ENCODE measurements at places on chromosomes 4 and X.

DNA sequence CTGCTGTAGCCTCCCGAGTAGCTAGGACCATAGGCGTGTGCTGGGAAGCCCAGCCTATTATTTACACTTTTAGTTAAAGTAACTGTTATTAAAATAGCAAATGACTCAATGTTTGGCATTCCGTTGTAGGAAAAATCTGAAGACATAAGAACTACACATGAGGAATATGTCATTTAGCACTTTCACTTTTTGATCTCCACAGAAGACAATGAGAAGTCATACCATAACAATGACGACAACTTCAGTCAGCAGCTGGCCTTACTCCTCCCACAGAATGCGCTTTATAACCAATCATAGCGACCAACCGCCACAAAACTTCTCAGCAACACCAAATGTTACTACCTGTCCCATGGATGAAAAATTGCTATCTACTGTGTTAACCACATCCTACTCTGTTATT lies 6.7 kb downstream of the GPR34 start:
- peak; percentile 13 for DNase-seq

DNA sequence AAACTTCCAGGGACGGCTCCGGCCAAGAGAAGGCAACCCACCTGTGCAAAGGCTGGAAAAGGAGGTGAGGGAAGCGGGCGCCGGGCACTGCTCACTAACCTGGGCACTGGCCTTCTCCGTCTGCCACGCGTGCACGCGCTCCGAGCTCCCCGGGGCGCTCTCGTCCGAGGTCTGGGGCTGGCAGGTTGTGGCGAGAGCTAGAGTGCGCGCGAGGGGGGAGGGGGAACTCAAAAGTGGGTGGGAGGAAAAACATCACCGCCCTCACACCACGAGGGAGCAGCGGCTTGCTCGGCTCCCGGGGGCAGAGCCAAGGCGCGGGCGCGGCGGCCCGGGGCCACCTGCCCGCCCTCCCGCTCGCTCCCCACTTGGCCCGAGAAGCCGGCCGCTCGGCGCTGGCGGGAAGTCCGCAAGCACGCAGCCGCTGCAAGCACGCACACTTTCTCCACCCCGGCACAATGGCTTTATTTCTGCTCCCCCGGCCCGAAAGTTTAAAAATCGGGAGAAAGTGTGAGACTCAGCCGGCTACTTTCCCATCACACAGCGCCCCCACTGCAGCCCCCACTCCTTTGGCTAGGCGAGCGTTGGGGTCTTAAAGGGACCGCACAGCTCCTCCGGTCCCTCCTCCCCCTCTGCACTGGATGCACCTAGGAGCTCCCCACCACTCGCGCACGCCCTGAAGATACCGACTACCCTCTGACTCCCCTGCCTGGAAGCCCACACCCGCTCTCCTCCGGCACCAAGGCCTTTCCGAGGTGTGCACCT lies at the start of gene CHRDL1:
Gene CHRDL1 (minus strand): TSS at position 173 of the 762 bp plus-strand sequence. CDS start 3,636 bp downstream, outside the sequence.
- no peak for DNase-seq

DNA sequence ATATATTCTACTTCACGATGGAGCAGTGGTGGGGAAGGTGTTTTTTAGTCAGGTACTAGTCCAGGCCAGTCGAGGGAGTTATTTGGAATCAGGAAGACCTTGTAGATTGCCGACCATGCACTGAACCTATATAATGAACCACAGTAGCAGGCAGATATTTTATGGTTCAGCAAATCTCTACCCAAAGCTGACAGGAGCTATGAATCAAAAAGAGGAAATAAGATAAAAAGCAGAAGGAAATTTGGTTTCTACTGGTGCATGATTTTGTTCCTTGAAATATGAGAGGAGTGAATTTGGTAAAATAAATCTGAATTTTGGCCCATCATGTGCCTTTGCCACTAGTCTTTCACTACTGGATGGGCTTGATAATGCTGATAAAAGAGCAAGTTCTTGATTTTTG lies 924.3 kb upstream of the DIAPH2 start:
- DNase-seq = no peak

DNA sequence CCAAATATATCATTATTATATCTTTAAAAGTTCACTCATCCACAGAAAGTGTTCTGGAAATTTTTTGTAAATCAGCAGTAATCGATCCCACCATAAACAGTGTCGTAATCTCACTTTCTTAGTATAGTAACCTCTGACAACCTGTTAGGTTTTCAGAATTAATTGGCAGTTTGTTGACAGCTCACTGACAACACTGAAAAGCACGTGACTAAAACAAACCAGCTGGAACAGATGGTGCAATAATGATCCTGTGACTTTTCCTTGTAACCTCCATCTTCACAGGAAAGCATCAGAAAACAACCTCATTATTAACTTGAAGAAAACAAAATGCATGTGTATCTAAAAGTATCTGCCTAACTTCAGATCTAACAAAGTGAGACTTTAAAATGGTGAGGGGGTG lies 48.5 kb downstream of the FSTL5 start:
- DNase-seq = no peak

- DNase-seq = peak; percentile 77
Measured at GRCh38 chr4:22607382-22607781, 85.4 kb upstream of the GBA3 start.

GRCh38 chrX:43557792-43558191 lies 98.3 kb upstream of the MAOA start:
- peak; percentile 72 for DNase-seq

DNA sequence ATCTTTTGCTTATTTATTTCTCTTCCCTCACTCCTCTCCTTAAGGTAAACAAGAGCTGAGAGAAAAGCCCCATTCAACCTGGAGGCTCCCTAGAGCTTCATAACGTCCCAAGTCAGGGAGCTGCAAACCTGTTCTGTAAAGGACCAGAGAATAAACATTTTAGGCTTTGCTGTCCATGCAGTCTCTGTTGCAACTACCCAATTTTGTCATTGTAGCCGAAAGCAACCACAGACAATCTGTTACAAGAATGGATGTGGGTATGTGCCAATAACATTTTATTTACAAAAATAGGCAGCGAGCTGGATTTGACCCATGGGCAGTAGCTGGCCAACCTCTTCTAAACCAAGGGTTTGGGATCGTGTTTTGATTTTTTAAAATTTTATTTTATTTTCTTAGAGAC lies 71.3 kb upstream of the TBL1X start:
- no peak for DNase-seq

GRCh38 chr4:1990348-1990645 lies 18.5 kb downstream of the NELFA start:
- DNase-seq = no peak

GRCh38 chrX:72107841-72108595 lies 23.7 kb downstream of the RTL5 start:
- no peak for DNase-seq

DNA sequence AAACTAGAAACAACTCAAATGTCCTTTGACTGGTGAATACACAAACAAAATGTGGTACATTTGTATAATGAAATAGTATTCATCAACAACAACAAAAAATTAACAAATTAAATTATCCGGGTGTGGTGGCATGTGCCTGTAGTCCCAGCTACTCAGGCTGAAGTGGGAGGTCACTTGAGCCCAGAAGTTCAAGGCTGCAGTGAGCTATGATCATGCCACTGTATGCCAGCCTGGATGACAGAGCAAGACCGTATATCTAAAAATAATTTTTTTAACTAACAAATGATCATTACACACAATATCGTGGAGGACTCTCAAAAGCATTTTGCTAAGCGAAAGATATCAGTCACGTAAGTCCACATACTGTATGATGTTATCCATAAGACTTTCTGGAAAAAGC lies 71.6 kb upstream of the SORBS2 start:
- DNase-seq = no peak

GRCh38 chr4:35250761-35251160 lies 993.6 kb downstream of the ARAP2 start:
- no peak for DNase-seq

DNA sequence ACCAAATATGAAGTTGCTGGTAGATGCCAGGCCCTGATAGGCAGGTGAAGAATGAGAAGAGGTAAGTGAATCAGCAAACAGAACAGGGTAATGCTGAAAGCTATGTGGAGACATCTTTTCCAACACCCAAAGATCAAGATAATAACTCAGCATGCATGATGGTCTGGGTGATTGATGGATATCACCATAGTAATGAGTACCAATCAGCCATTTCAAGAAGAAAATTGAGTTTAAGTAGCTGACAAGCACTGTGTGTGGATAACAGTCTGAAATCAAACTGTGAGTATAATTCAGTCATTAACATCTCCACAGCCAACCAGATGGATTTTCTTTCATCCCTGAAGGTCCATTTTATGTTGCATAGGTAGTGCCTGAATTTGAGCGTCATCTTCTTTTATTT lies 289.6 kb upstream of the SMIM31 start:
- DNase-seq = no peak

DNA sequence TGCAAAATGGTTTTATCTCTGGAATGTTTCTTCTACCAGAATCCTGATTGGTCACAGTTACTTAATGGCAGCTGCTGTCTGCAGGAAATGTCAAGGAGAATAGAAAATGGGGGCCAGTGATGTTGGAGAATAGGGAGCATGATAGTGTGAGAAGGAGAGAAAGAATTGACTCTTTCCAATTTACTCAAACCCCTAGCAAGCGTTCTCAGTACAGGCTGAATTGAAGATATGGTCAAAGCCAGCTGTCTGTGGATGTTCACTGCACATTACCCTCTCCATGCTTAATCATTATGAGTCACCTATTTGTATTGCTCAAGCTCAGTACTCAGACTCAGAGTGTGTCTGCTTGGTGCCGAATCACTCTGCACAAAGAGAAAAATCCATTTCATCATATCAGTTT lies 57.8 kb upstream of the FAM47B start:
- no peak for DNase-seq

- no peak for DNase-seq
Measured at GRCh38 chr4:73908965-73909364, 39.8 kb downstream of the CXCL1 start.

DNA sequence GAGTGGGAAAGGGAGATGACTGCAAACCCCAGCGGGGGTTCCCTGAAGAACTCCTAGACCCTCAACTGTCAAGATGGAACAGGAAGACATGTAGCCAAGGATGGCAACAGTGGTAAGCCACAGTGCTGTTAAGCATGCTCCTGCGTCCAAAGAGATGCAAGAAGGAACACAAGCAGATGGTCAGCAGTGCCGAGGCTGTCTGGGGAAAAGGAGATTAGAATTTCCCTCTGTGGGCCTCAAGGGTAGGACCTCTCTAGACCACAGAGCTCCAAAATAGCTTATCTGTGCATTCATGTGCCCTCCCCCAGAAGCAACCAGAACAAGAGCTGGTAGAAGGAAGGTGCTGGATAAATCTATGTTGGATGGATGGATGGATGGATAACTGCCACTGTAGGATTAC lies 82.0 kb upstream of the CPEB2 start:
- no peak for DNase-seq

GRCh38 chr4:150305995-150306394 lies 227.8 kb downstream of the DCLK2 start:
- no peak for DNase-seq

DNA sequence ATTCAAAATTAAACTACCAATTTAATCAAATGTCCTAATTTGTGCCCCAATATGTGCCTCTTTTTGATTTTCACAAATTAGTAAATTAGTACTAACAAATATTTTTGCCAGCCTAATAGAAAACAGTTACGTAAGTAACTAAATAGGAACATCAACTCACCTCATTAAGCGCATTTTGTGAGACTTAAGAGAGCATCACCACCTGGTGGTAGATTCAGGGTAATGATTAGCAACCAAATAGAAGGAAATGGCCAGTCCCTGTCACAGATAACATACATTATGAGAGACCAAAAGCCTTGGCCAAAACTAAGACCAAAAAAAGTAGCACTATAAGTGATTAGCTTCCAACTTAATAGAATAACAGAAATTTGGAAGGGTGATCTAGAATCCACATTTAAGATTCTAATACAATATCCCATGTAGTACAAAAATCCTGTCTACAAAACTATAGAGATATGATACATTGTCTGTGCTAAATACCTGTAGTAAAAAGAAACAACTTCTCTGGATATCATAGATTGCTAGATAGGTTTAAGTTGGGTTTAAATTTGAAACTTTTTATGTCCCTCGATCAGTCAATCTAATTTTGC lies 46.7 kb downstream of the C4orf46 start:
- peak; percentile 12 for DNase-seq

DNA sequence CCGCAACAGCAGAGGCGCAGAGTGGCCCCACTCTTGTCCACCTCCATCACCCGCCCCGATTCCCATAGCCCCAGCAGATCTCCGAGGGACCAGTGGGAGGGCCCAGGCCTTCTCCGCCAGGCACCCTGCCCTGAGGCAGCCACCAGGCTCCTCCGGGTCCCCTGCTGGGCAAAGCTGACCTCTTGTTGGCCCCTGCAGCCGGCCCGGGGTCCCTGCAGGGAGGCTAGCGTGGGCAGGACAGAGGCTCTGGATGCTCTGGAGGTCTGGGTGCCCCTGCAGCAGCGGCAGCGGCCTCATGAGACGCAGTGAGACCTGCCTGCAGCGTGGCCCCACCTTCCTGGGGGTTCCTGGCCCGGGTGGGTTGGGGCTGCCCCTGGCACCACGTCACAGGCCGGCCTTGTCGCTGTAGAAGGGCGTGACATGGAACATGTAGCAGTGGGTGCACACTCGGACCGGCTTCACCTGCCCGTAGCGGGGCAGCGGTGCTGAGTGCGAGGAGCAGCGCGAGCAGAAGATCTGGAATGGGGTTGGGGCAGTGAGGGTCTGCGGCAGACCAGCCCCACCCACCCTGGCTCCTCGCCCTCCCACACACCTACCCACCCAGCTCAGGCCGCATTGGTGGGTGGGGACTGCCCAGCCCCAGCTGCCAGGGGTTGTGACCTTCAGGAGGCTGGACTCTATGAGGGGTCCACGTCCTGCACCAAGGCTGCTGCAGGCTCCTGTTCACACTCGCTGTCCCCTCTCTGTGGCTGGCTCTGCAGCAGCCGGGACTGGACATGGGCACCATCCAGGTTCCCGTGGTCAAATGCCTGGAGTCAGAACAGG lies 8.6 kb upstream of the MXD4 start:
- no peak for DNase-seq

GRCh38 chr4:182062458-182062857 lies 180.7 kb upstream of the TENM3 start:
- DNase-seq = no peak

GRCh38 chrX:126165721-126166461 lies at the start of gene DCAF12L2:
Gene DCAF12L2, minus strand, starts transcription at chrX:126166289. Its CDS starts 365 bp downstream, at chrX:126165924.
- DNase-seq = no peak

- DNase-seq = peak; percentile 3
Measured at GRCh38 chrX:105191878-105192277, 28.6 kb downstream of the TEX13A start.

DNA sequence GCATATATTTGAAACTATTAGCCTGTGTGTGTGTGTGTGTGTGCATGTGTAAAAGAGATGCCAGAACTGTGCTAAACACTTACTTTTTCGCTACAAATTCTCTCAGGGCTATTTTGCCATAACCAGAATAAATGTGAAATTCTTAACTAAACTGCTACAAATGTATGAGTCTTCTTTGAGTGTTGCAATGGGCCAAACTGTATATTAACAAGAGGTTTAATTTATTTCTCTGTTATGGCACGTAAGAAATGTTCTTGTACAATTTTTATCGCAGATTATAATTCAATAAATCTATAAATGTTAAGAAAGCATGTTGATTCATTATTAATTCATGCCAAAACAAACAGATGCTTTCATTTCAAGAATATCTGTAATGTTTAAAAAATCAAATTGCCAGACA lies 454.5 kb upstream of the PCDH7 start:
- DNase-seq = no peak

All from activated naive CD4-positive, alpha-beta T cell treated with anti-CD3 and anti-CD28 coated beads for 36 hours (primary cell).